ENCODE measurements at places on chromosomes 1 and 21. TPM values are rescaled to one million over a fixed set of nuclear protein-coding genes. Genes with fewer than 3 reads are reported as not detected.

The DPT gene
- total RNA-seq: 25.1 TPM

The GPR37L1 gene
- total RNA-seq: 0.05 TPM

The CFHR5 gene
- not detected for total RNA-seq

The SLC37A1 gene
- total RNA-seq: 3.8 TPM

The SPATA46 gene
- not detected for total RNA-seq

The CYP4A22 gene
- 0.16 TPM for total RNA-seq

The NBPF6 gene
- total RNA-seq: not detected

The TPTE gene
- not detected for total RNA-seq

The PRPF38B gene
- 16.9 TPM for total RNA-seq

The APOBEC4 gene
- not detected for total RNA-seq

The KRTAP7-1 gene
- not detected for total RNA-seq

The SLC44A5 gene
- 0.62 TPM for total RNA-seq

The KRTAP22-1 gene
- not detected for total RNA-seq

The CATSPER4 gene
- not detected for total RNA-seq

The C1orf185 gene
- not detected for total RNA-seq

The MAP3K21 gene
- 0.22 TPM for total RNA-seq

The RRP1B gene
- total RNA-seq: 8.4 TPM

The RPE65 gene
- not detected for total RNA-seq

The IGSF9 gene
- total RNA-seq: 0.30 TPM

The ARID4B gene
- 14.8 TPM for total RNA-seq

The PGBD5 gene
- total RNA-seq: 12.8 TPM

The SEMA6C gene
- total RNA-seq: 56.6 TPM

The FCAMR gene
- total RNA-seq: not detected

The ATAD3A gene
- total RNA-seq: 18.5 TPM

The TCP10L gene
- total RNA-seq: 2.4 TPM

The ILDR2 gene
- 4.1 TPM for total RNA-seq

The MMEL1 gene
- total RNA-seq: 0.48 TPM

The ADPRS gene
- 19.1 TPM for total RNA-seq

The LCE3D gene
- total RNA-seq: not detected

The ARHGAP29 gene
- 27.5 TPM for total RNA-seq

The WDR64 gene
- total RNA-seq: not detected

The GABRD gene
- 0.43 TPM for total RNA-seq

The CFAP45 gene
- 1.2 TPM for total RNA-seq

The FNDC5 gene
- total RNA-seq: 139 TPM

The SCP2 gene
- total RNA-seq: 155 TPM

The GBP6 gene
- 0.13 TPM for total RNA-seq

The GPN2 gene
- total RNA-seq: 15.7 TPM

The OR2G6 gene
- total RNA-seq: not detected

All from Right ventricle myocardium superior (tissue), 1 donor.